ENCODE measurements at places on chromosomes 1 and 21.
A peak's percentile ranks its signal among the peaks of the same experiment; 100 is the strongest.

DNA sequence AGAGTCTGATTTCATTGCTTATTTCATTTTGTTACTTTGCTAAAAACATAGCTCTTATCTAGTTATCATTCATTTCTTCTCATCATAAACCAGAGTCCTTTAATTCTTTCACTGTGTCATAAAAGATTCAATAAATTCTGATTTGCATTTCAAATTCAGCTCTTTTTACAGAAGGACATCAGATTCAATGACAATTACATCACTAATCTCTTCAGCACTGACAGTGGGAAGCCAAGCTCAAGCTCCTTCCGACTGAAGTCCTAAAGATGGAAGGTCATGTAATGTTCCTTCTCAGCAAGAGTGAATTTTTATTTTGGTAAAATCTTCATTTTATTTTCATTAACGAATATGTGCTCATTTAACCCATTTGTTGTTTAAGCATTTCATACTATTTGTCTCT, 530.7 kb upstream of the ADGRL2 start:
- DNase-seq, result no peak

GRCh38 chr1:205834751-205835150, 15.2 kb downstream of the PM20D1 start:
- no peak for DNase-seq

GRCh38 chr1:87530042-87530807, 201.5 kb downstream of the LMO4 start:
- no peak for DNase-seq

GRCh38 chr1:46605232-46605631, 1.2 kb upstream of the MKNK1 start:
- DNase-seq, result no peak

GRCh38 chr1:111505641-111506119, 2.2 kb upstream of the ADORA3 start:
- DNase-seq, result peak; percentile 16

DNA sequence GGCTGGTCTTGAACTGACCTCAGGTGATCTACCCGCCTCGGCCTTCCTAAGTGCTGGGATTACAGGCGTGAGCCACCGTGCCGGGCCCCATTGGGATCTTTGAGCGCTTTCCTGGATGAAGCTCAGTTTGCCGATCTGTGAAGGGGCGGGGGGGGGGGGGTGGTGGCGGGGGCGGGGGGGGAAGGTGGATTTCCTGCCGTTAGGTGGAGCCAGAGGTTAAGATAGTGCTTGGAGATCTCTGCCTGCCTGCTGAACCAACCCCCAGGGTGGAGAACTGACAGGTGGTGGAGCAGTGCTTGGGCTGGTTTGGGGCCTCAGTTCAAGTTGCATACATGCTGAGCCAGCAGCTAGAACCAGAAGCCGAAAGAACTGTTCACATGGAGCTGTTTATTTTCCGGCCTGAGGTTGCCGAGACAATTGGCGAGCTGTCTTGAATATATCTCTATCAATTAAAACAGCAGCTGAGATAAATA, 1.7 kb downstream of the TMCC2 start:
- peak; percentile 64 for DNase-seq

DNA sequence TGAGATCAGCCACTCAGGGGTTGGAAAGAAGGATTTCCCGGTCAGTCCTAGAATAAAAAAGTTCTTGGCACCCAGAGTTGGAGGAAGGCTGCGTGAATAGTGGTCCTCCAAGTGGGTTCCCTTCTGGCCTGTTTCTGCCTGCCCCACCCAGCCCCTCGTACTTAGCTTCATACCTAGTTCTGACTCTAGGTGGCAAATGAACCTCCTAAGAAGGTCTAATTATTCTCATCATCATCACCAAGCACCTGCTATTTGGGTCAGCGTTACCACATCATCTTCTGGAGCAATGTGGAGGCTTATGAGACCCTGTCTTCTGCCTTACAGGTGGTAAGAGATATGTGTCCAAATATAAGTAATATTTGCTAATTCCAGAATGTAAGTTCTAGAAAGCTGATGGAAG, 35.9 kb upstream of the NFASC start:
- no peak for DNase-seq

DNA sequence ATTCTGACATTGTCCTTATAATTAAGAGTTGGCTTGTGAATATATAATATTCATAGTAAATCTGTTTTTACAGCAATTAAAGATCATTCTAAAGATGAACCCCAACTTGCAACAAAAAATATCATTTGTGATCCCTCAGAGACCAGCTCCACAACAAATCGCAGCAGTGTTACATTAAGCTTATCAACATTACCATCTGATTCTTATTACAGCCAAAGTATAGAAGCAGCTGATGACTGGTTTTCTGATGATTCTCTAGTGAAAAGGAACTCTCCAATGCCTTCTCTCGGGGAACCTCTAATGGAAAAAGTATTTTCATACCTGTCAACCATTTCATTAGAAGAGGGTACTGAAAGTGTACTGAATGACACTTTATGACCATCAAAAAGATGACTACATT, 45.4 kb downstream of the C1orf185 start:
- no peak for DNase-seq

DNA sequence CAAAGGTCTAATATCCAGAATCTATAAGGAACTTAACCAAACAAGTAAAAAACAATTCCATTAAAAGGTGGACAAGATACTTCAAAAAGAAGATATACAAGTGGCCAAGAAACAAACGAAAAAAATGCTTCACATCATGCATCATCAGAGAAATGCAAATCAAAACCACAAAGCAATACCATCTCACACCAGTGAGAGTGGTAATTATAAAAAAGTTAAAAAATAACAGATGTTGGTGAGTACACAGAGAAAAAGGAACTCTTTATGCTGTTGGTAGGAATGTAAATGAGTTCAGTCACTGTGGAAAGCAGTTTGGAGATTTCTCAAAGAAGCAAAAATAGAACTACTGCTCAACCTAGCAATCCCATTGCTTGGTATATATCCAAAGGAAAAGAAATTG, 218.6 kb downstream of the SLC44A5 start:
- no peak for DNase-seq

DNA sequence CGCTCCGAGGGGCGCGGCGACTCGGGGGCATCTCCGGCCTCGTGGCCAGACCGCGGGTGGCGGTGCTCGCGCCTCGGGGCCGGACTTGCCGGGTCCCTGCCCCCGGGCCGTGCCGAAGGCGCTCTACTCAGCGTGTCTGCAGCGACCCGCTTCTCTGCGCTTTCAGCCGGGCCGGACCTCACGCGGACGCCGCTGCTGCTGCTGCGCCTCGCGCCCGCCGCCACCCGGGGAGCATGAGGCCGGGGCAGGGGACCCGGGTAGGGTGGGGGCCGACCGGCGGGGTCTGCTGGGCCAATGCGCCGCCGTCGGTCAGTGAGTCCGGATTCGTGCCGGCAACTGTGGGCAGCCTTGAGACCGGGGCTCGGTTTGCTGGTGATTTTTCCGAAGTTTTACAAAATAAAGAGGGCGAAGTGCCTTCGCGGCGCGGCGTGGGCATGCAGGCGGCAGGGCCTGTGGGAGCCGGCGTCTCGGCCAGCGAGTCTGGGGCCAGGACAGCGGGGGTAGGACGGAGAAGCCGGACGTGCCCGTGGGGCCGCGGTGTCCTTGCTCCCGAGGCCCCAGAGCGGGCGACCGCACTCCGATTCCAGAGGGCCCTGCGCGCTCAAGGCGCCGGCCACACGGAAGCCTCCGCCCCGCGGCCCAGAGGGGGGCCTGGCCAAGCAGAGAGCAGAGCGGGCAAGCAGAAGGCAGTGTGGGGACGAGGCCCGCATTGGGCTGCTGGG, 749 bp downstream of the FAM163A start:
- DNase-seq, result no peak

DNA sequence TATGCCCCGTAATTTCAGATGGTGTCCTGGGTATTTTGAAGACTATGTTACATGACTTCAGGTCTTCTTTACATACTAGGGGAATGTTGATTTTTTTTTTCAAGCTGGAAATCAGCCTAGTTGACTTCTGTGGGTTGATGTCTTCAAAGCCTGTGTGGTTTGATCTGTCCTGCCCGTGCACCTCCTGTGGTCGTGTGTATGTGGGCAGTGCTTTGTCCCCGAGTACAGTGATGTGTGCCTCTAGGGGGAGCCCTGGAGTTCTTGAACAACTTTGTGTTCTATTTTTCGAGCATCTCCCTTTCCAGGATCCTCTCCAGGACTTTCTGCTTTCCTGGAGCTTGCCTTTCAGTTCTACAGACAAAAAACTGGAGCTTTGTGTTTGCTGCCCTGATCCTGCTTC, 28.9 kb downstream of the OBSCN start:
- no peak for DNase-seq

DNA sequence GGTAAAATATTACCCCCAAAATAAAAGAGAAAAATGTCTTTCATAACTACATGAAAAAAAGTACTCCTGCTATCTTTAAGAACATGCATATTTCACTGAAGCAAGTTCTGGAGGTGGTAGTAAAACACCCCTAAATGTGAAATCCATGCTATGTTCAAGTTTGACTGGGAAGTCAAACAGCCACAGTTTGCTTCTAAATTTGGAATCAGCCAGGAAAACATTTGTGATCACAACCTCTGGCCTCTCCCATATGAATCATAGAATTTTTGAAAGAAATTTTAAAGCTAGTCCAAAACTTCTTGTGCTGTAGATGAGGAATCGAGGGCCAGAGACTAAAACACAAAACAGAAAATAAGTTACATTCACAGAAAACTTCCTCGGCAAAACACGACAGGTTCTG, 6.6 kb downstream of the SORT1 start:
- DNase-seq, result no peak

DNA sequence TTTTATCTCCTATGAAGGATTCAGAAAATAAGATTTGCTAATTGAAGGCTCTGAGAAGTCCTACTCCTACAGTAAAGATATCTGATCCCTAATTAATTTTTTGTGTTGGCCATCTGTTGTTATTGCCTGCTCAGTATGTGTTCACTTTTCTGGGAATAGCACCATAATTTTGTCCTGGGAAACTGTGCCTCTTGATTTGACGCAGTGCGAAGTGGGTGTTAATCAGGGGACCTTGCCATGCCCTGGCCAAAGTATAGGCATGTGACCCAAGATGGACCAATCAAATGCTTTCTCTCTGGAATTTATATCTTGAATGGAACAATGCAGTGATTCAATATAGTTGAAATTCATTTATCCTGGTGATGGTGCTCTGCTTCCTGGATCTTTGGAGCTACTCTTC, 30.4 kb upstream of the GNG12 start:
- DNase-seq, result no peak

- DNase-seq, result no peak
Observed at GRCh38 chr1:158181577-158181922, 855 bp downstream of the CD1D start.

DNA sequence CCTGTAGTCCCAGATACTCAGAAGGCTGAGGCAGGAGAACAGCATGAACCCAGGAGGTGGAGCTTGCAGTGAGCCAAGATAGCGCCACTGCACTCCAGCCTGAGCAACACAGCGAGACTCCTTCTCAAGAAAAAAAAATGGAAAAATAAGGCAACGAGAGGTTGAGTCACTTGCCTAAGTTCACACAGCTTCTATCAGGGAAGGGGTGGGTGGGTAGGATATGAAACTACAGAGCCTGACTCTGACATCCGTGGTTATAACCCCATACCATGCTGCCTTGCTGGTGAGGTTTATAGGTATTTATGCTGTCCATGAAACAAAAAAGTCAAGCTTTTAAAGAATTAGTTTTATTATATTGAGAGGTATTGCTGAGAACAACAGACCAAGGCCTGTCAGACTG, 61.5 kb upstream of the RAB4A start:
- DNase-seq, result no peak

GRCh38 chr1:58964428-58964827, 180.6 kb upstream of the JUN start:
- DNase-seq, result no peak

- no peak for DNase-seq
Observed at GRCh38 chr1:46575300-46575699, 23.9 kb upstream of the KNCN start.

GRCh38 chr1:60101516-60101915, 27.9 kb upstream of the C1orf87 start:
- DNase-seq, result no peak

DNA sequence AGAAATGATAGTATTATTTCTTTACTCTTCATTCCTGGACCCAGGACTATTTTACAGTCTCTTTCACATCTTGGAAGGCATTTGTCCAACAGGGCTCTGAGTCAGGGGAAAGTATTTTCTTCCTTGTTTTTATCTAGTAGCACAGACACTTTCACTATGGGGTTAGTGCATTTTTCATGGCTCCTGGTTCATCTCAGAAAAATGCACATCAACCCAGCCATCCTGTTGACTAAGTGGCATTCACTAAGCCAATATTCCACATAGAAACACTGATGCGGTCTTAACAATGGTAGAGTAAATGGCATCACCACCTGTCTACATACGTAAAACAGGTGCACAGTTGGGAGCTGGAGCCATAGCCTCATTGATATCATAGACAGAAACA, 87.4 kb upstream of the C1orf21 start:
- no peak for DNase-seq

DNA sequence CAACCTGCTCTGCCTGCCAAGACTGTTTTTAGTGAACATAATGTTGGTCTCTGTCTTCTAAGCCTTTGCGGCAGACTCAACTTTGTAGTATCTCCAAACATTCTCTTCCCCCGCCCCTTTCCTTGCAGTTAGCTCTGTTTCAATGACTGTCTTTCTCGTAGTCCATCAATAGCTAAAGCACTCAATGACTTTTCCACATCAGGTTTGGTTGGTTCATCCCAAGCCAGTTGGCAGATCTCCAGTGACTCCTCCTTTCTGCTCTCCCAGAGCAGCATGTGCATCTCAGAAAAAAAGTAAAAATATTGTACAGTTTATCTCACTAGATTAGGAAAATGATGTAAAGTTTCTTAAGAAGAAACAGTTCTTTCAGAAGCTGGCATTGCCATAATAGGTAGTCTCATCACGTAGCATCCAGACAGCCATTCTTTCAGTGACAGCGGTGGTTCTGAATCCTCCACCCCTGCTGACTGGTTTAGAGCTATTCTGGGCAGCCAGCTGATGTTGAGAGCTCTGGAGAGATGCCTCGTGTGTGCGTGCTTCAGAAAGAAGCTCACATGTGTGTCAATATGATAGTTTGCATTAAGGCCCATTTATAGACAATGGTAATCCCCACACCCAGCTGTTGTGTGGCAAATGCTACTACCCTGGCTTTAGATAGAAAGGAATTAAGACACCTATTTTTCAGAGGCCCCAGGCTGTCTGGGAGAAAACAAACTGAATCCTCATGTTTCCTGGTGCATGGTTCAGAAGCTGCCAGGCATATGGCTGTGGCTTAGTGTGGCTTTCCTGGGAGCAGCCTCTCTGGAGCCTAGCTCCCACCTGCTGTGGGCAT, 53.2 kb downstream of the CNN3 start:
- DNase-seq, result no peak

- DNase-seq, result no peak
Observed at GRCh38 chr1:35838693-35839245, 31.0 kb downstream of the AGO4 start.

GRCh38 chr1:176193663-176194062, 13.4 kb downstream of the COP1 start:
- no peak for DNase-seq

DNA sequence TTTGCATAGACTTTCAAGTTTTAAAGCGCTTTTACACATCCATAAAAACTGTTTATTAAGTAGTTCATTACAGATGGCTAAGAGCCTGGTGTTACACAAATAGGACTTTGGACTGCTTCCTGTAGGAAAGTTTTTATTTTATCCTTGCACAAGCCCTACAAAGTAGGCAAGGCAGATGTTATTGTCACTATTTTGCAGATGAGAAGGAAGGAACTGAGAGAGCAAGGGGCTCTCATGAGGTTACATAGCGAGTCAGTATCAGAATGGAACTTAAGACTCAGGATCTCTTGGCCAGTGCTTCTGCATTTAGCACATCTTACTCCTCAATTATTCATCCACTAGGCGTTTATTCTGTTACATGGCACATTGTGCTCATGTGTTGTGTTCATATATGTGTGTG, 2.6 kb upstream of the MAPKAPK2 start:
- DNase-seq, result no peak
